Glomerular endothelial cell (primary cell): ENCODE measurements at places on chromosomes 16 and 17. TPM values are rescaled to one million over a fixed set of nuclear protein-coding genes. Genes with fewer than 3 reads are reported as not detected.

GRCh38 chr16:89401641-89402445 is 88.5 kb downstream of the ANKRD11 start:
- DNase-seq, result no peak

UTS2R gene
- total RNA-seq, result not detected in 2 replicates

DNA sequence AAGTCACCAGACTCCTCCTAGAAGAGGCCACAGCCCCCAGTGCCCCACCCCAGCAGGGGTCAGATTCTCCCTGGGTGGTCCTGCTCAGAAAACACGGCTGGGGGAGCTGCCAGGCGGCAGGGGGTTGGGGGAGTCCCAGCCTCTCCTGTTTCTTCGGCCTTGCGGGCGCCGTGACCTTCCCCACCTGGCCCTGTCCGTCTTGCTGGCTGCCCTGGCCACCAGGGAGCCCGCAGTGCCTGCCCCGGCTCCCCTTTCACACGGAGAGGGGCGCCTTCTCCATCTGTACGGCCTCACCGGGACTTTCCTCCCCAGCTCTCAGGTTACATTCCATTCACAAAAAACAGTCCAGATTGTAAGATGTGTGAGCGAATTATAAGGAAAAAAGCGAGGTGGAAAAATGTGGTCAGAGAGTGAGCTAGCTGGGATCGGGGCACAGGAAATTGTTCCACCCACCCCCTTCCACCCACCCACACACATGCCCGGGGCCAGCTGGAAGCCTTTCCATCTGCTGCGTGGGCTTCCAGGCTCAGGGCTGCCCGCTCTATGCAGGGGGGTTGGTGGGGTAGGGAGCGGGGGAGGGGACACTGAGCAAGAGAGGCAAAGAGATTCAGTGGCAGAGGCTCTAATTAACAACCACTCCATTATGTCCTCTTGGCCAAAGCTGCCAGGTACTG is 14.6 kb upstream of the CIBAR2 start:
- no peak for DNase-seq

- DNase-seq, result no peak
These were observed 1.2 kb downstream of the GNA13 start for GRCh38 chr17:65055280-65055707.

- no peak for DNase-seq
These were observed 1.3 kb downstream of the MAZ start for GRCh38 chr16:29807426-29808218.

GRCh38 chr17:62755141-62755851 is 52.8 kb downstream of the MARCHF10 start:
- no peak for DNase-seq

- DNase-seq, result no peak
These were observed 12.9 kb downstream of the P2RX5 start for GRCh38 chr17:3683054-3683511.

DNA sequence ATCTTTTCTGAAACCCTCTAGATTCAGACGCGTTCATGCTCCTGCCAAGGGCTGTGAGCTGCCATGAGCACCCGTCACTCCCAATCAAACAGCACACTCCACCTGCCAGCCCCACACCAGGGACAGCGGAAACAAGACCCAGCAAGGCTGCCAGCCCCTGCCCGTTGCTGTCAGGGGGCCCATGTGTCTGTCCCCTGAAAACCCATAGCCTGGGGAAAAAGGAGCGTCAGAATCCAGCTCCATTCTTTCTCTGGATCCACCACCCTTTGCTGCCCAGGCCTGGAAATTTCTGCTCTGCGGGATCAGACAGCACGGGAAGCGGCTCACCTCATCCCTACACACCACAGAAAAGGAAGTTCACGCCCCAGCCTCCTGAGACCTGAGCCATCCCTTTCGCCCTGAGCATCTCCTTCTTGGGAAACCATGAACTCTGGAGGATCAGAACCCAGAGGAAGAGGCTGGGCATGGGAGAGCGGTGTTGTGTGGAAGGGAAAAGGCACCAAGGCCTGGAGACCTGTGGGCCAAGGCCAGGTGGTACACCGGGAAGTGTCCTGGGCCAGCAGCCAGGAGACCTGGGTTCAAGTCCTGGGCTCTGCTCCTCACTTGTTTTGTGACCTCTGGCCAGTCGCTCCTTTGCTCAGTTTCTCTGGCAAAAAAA is 51.5 kb upstream of the RCVRN start:
- DNase-seq, result no peak

DNA sequence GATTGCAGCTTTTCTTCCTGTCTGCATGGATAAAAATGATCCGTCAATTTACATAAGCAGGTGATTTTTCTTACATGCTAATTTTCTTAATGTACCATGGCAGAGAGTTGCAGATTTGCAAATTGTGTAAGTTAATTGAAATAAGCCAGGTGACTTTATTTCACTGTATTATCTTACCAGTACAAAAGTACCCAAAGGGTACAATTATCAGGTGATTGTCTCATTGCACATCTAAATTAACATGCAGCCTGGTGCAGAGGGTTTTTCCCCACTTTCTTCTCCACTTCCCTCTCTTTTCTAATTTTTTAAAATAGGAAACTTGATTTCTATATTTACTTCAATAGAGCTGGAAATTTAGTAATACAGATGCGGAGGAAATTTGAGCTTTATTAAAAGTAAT is 11.2 kb downstream of the NLK start:
- no peak for DNase-seq

CXCL16 gene
- 18.0 and 18.5 TPM in 2 replicates for total RNA-seq

DNA sequence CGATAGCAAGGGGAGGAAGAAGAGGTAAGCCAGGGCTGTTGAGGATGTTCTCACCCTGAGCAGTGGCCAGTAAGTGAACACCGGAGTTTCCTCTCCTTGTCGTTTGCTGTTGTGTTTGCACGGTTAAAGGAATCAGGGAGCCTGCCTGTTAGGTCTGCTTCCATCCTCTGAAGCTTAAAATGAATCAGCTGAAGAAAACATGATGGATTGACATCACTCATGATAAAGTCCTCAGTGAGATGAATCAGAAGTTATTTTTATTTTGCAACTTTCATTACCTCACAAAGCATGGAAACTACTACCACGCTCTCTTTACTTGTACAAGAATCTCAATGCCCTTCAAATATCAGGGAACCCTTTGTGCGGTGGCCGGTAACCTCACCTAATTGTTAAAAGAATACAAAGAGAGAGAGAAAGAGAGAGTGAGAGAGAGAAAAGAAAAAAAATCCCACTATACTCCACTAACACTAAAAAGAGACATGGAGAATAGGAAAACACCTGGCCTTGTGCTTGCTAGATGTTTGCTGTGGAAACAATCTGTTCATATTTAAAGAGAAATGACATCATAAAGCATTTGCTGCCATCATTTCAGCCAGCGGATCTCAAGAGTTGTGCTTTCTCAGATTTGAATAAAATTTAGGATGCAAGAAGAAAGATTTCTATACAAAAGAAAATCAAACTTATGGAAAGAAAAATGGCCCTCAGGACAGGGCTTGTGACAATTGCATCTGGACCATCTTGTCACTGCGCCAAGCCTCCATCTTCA is 441.6 kb upstream of the SALL1 start:
- DNase-seq, result no peak

KRTAP1-1 gene
- total RNA-seq, result not detected in 2 replicates

DNA sequence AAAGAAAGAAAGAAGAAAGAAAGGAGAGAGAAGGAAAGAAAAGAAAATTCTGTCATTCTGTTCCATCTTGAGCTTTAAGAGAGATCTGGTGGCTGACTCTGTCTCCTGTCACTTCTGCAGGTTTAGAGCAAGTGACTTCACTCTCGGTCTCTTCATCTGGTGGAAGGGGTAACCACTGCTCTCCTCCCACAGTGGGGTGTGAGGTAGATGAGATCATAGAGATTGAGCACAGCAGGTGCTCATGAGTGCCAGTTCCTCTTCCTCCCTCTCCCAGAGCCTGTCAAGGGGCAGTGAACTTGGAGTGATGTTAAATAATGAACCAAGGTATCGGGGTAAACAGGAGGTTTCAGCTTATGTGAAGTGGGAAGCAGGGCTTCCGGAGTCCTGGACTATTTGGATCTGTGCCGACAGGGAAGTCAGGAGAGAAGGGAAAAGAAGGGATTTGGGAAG is 47.7 kb downstream of the BEAN1 start:
- DNase-seq, result no peak

GRCh38 chr16:70610273-70611223 is 35.8 kb upstream of the IL34 start:
- DNase-seq, result no peak

- DNase-seq, result no peak
These were observed 1.3 kb downstream of the CAVIN1 start for GRCh38 chr17:42421507-42422338.

GRCh38 chr16:69839798-69840409 is 77.8 kb downstream of the WWP2 start:
- no peak for DNase-seq

NUPR1 gene
- 0.10 and 0.23 TPM in 2 replicates for total RNA-seq
